ENCODE measurements at places on chromosomes 16 and 17.
A peak's percentile ranks its signal among the peaks of the same experiment; 100 is the strongest.

DNA sequence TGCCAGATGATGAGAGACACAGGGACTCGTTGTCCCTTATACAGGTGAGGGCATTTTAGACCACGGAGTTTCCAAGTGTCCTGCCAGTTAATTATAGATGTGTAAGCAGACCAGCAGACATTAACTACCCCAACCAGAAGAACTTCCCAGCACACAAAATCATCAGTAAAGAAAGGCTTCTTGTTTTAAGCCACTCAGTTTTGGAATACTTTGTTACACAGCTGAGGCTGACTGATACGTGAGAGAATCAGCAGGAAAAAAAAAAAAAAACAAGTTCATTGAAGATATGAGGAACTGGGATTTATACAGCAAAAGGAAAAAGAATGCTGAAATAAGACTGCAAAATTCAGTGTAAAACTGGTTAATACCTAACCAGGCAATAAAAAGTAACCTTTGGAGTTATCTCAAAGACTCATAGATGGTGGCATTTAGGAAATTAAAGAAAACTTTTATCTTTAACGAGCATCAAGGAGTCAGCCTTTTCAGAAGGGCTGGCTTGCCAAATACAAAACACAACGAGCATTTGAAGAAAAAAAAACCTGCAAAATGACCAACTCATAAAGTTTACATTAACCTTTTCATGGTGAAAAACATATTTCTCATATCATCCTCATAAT lies 28.1 kb downstream of the TMEM238L start:
- DNase-seq: no peak

- DNase-seq: no peak
Measured at GRCh38 chr16:11499295-11500089, 87.2 kb downstream of the LITAF start.

DNA sequence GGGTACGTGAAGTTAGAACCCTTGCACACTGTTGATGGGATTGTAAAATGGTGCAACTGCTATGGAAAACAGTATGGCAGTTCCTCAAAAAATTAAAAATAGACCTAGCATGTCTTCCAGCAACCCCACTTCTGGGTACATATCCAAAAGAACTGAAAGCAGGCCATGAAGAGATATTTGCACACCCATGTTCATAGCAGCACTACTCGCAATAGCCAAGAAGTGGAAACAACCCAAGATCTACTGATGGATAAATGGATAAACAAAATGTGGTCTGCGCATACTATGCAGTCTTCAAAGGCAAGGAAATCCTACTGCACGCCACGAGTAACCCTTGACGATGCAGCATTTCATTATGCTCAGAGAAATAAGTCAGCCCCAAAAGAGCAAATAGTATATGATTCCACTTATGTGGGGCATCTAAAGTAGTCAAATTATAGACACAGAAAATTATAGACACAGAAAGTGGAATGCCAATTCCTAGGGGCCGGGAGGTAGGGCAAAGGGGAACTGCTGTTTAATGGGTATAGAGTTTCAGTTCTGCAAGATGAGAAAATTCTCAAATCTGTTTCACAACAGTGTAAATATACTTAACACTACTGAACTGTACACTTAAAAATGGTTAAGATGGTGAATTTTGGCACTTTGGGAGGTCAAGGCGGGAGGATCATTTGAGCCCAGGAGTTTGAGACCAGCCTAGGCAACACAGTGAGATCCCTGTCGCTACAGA lies 17.2 kb downstream of the CORO7 start:
- peak; percentile 82 for DNase-seq

- DNase-seq: no peak
Measured at GRCh38 chr16:55045756-55046460, 115.2 kb downstream of the IRX5 start.

DNA sequence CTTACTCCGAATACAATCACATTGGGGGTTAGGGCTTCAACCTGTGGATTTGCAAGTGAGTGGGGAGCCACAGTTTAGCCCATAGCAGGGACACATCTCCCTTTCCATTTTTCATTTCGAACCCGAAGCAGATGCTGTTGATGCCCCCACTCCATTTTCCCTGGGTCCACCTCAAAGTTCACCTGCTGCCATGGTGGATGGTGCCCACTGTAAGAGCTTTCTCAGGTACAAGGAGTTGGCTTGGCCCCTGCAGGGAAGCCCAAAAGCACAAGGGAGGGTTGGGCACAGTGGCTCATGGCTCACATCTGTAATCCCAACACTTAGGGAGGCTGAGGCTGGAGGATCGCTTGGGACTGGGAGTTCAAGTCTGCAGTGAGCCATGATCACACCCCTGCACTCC lies 51.8 kb downstream of the SNX20 start:
- no peak for DNase-seq

Measured in MV-4-11 (cell line).